ENCODE measurements at places on chromosomes 4 and X.

- DNase-seq: no peak
Observed at GRCh38 chr4:83247415-83248357, 36.9 kb downstream of the COQ2 start.

DNA sequence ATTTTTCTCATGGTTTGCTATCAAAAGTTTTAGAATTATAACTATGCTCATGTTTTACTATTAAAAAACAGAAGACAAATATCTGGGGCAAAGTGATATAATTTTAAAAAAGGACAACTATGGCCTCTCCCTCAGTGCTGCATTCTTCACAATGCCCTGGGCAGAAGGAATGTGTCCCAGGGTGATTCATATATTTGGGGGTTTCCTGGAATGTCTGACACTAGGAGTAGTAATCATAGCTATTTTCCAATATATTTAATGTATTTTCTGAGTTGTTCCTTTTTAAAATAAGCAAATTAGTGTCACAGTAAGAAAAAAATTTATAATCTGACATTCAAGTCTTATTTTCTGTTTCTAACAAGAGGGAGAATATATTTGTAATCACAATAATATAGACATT, 281.7 kb downstream of the UNC5C start:
- no peak for DNase-seq

DNA sequence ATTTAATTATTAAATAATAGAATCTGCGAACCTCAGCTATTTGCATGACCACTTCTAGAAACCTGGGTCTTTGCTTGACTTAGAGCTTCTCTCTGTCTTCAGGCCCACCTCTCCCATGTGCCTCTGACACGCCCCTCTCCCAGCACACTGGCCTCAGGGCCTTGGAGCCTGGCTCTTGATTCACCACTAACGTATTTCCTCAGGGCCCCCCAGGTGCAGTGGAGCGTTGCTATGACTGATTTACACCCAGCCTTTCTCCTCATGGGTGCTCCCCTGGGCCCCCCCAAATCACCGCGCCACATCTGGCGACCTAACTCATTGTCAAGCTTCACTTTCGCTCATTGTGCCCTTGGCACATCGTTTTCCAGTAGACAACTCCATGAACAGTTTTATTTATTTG, 37.9 kb upstream of the TENM3 start:
- no peak for DNase-seq

GRCh38 chr4:139858436-139859205, 193.0 kb downstream of the MGST2 start:
- DNase-seq: no peak

GRCh38 chrX:123277347-123277746, 93.3 kb downstream of the GRIA3 start:
- no peak for DNase-seq

- DNase-seq: no peak
Observed at GRCh38 chr4:82712561-82712960, 86.0 kb downstream of the SCD5 start.

- DNase-seq: no peak
Observed at GRCh38 chrX:100447655-100448397, 37.8 kb upstream of the PCDH19 start.

DNA sequence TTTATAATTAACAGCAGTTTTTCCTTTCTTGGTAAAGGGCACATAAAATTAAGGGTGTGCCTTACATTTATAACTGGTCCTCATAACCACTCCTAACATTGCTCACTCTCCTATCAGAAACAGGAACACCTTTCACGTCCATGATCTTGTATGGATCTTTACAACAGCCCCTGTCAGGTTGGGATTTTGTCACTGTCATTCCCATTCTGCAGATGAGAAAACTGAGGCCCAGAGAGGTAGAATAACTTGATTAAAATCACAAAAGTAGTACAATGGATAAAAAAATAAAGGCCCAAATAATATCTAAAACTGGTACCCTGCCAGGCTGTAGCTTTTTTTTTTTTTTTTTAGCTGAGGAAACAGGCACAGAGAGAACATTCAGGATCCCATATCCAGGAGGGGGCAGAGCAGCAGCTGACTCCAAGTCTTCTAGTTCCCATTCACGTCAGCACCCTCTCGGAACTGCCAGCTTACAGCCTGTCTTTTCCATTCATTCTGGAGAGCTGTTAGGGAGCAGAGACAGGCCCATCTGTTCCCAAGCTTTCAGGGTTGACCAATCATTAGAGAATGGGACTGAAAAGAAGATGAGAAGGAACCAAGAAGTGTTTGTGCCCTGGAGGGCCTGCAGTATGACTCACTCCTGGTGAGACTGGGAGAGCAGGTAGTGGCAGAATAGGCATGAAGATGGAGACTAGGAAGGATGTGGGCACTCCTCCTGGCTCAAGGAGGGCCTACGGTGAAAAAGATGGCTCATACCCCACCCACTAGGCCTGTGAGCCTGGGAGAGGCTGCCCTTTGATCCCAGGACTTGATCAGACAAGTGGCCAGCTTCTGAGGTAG, 7.3 kb downstream of the SUV39H1 start:
- DNase-seq: no peak

- DNase-seq: no peak
Observed at GRCh38 chr4:169765835-169766234, 8.1 kb upstream of the HPF1 start.

DNA sequence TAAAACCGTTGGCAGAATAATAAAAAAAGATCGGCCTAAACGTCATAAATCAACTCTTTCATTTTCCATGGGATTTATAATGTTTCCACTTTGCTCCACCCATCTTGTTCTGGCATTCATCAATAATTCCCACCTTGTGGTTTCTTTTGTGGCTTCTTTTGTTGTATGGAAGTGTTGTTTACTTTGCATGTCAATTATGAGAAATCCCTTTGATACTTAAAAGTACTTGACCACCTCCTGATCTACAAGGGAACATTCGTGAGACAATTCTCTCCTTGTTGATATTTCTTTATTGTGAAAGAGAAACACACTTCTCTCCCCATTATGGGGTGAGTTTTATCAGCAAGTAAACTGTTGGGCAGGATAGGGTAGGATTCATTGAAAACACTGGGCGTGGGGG, 2.8 kb downstream of the AMELX start:
- no peak for DNase-seq

GRCh38 chr4:72909461-72909860, 160.1 kb downstream of the COX18 start:
- DNase-seq: no peak

DNA sequence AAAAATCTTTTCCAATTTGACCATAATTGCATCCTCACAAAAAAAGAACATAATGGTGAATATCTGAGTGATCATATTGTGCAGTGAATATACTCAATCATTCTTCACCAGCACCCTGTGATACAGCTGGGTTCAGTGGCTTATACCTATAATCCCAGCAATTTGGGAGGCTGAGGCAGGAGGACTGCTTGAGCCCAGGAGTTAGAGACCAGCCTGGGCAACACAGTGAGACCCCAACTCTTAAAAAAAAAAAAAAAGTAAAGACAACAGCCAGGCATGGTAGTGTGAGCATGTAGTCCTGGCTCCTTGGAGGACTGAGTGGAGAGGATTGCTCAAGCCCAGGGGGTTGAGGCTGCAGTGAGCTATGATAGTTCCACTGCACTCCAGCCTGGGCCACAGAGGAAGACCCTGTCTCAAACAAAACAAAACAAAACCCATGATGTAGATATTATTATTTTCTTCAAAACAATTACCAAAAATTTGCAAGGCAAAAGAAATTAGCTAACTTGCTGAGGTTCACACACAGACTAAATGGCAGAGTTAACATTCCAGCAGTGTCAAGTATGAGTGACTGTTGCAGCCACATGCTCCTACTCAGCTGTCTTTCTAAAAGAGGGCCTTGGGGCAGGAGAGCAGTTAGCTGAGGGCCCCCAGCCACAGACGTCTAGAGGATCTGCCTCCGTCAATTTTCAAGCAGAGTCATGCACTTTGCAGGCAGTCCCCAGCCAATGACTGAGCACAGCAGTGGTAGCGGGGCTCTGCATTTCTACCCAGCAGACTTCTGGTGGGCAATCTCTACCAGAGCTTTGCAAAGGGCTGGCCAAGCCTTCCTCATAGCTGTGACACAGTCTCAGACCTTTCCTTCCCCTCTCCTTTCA, 33.4 kb downstream of the ADGRA3 start:
- no peak for DNase-seq
